ENCODE measurements at places on chromosomes 3 and 15. TPM values are rescaled to one million over a fixed set of nuclear protein-coding genes. Genes with fewer than 3 reads are reported as not detected.

- DNase-seq: no peak
These were observed 89.1 kb downstream of the NEO1 start for GRCh38 chr15:73141216-73141900.

GRCh38 chr3:43236008-43236407 lies 50.3 kb upstream of the SNRK start:
- peak; percentile 11 for DNase-seq

GRCh38 chr3:30650348-30650995 lies 44.1 kb downstream of the TGFBR2 start:
- DNase-seq: no peak

- no peak for DNase-seq
These were observed 431.0 kb upstream of the ATP10A start for GRCh38 chr15:26294059-26294689.

ZNF80 gene
- not detected for total RNA-seq
